Stimulated activated CD4-positive, alpha-beta T cell treated with anti-CD3 and anti-CD28 coated beads, Interleukin-12 subunit alpha, Interleukin-12 subunit beta, amount 100 ng/mL, for 4 hours (primary cell): ENCODE measurements at places on chromosomes 16 and 17.

- no peak for DNase-seq
These were observed 15.4 kb upstream of the TMEM220 start for GRCh38 chr17:10745231-10745630.

DNA sequence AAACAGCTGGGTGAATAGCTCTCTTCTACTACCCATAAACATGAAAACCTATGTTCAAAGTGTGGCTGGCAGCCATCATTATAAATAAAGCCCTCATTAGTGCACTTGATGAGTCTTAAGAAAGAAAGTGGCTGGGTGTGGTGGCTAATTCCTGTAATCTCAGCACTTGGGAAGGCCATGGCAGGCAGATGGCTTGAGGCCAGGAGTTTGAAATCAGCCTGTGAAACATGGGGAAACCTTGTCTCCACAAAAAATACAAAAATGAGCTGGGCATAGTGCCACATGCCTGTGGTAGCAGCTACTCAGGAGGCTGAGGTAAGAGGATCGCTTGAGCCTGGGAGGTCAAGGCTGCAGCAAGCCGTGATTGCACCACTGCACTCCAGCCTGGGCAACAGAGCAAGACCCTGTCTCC, 28.3 kb upstream of the APPBP2 start:
- no peak for DNase-seq

DNA sequence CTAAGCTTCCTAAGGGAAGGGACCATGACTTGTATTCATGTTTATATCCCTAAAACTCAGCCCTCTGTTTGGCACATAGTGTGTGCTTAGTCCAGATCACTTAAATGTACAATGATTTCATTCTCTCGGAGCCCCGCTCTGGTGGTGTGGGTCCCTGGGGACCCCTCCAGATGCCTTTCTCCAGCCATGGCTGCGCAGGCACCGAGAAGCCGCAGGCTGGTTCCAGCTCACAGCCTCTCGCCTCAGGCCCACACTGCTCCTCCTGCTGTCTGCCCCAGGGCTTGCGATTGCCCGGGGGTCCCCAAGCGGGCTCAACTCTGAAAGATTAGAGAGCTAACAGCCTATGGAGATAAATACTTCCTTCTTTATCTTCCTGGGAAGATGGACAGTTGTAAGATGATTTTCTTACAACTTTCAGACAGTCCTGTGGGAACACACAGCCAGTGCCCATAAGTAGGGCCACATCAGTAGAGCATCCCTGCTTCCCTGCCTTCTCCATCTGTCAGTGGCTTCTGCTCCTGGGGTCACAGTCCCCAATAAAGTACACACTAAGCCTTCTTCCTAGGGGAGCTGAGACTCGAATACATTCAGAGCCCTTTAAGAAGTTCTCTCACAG, 66.2 kb downstream of the CENPV start:
- DNase-seq = no peak

- no peak for DNase-seq
These were observed 10.0 kb downstream of the BTBD17 start for GRCh38 chr17:74351552-74352210.

- DNase-seq = no peak
These were observed 51.1 kb downstream of the CENPV start for GRCh38 chr17:16301963-16302855.

GRCh38 chr16:12613131-12613991, 190.3 kb downstream of the CPPED1 start:
- peak; percentile 27 for DNase-seq

GRCh38 chr16:8882725-8883377, 700 bp downstream of the LITAFD start:
- DNase-seq = no peak

GRCh38 chr17:2485970-2486369, 25.7 kb downstream of the METTL16 start:
- no peak for DNase-seq

DNA sequence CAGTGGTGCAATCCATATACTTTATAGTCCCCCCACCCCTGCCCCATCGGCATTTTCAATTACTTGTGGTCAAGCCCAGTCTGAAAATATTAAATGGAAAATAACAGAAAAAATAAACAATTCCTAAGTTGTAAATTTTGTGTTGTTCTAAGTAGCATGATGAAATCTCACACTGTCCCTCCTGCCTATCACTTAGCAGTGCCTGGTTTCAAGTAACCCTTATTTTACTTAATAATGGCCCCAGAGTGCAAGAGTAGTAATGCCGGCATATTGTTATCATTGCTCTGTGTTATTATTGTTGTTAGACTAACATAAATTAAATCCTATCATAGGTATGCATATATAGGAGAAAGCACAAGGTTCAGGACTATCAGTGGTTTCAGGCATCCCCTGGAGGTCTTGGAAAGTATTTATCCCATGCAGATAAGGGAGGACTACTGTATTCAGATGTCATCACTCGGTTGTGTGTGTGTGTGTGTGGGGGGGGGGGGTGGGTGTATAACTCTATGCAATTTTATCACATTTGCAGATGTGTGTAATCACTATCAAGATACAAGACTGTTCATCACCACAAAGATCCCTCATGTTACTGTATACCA, 9.3 kb downstream of the UBE2G1 start:
- no peak for DNase-seq

- no peak for DNase-seq
These were observed 85.2 kb downstream of the GLG1 start for GRCh38 chr16:74521691-74522090.

DNA sequence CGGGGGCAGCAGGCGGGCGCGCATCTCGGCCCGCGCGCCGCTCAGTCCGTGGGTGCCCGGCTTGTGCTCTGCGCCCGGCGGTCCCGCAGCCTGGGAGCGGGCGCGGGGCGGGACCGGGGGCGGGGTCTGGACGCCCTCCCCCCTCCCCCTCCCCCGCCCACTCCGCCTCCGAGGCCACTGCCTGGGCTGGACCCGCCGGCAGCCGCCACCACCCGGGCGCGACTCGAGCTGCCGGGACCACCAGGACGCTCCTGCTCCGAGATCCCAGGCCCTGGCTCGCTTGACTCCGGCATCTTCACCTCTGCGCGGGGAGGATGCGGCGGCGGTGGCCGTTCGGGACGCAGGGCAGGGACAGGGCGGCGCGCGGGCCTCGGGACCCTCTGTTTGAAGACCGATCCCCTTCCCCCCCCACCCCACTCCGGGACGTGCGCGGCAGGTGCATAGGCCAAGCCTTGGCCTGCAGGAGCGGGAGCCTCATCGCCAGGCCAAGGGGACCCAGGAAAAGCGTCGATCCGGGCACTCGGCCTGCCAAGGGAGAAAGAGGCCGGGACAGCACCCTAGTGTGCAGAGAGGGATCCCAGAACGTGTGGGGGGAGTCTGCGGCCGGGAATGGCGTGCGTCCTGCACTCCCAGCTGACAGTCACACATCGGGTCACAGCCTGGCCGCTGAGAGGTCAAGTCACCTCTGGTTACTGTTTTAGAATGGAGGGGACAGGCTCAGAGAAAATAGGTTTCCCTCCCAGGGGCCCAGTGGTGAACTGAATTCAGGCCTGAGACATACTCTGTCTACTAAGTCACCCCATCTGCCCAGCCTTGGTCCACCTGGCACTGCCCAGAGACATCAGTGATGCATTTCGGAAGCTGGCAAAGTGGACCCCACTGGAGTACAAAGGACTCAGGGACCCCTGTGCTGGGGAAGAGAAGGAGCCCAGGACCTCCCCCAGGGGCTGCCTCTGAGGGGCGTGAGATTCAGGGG, at the start of gene HS3ST6:
HS3ST6 (minus strand) TSS at position 65 of the 976 bp plus-strand sequence. CDS start 92 bp downstream, outside the sequence.
- no peak for DNase-seq
